ENCODE measurements at places on chromosomes 4 and X.

GRCh38 chr4:188117631-188118324, 8.4 kb upstream of the TRIML2 start:
- DNase-seq: no peak

- DNase-seq: no peak
Observed at GRCh38 chrX:108033890-108034289, 11.0 kb upstream of the VSIG1 start.

- no peak for DNase-seq
Observed at GRCh38 chr4:35052546-35052945, 1191.8 kb downstream of the ARAP2 start.

GRCh38 chrX:39886282-39886681, 211.5 kb downstream of the BCOR start:
- DNase-seq: no peak

DNA sequence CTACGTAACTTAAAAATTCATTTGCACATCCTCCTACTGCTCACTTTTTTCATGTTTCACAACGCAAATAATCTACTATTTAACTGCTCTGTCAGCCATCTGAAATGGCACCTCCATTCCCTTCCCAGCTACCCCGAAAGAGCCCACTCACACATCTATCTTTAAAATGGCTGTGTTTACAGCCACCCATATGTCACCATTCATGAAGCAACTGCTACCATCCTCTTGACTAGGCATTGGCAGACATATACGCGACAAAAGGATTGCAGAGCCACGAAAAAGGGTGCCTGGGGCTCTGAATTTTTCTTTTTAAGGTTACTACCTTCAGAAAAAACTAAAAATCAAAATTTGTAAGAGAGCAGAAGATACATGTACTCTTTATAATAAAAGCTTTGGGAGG, 11.5 kb downstream of the SH3RF1 start:
- DNase-seq: no peak

DNA sequence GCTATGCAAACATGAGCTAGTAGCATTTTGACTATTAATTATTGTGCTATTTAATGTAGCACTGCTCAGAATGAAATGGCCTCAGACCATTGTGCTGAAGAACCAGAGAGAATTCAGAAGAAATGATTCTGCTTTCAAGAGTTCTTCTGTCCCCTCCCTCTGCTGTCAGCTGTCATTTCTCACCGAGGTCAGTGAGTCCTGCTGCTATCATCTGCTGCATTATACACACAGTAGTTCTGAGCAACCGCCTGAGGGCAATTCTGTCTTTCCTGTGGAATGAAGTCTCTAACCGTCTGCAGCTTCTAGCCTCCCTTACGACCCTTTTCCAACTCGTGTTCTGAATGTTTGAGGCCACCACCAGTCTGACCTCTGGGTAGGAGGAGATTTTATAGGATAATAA, 249.4 kb downstream of the HNRNPD start:
- no peak for DNase-seq

- peak; percentile 55 for DNase-seq
Observed at GRCh38 chrX:70755850-70756249, 152.7 kb downstream of the TEX11 start.

- no peak for DNase-seq
Observed at GRCh38 chr4:183139058-183139750, 40.1 kb downstream of the WWC2 start.

DNA sequence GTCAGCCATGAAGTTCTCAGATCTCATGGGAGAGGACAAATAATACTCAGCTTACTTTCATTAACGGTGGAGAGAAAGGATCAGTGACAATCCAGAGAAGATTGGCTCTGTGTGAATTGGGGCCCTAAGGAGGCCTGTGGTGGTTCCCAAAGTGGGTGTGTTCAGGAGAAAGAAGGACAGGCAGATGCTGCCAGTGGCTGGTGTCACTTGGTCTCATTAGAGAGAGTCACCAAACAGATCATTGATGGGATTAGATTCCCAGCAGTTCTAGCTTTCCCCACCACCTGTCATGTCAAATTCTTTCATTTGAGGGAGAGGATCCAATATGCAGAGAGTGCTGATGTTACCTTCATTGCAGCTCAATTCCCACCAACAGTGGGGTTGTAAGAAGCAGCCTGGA, 8.0 kb downstream of the SMPX start:
- no peak for DNase-seq
